ENCODE measurements at places on chromosomes 16 and 17. TPM values are rescaled to one million over a fixed set of nuclear protein-coding genes. Genes with fewer than 3 reads are reported as not detected.
A peak's percentile ranks its signal among the peaks of the same experiment; 100 is the strongest.

ENPP7 gene
- total RNA-seq = 0.48 TPM

ASB16 gene
- total RNA-seq = not detected

HS3ST3A1 gene
- 4.1 TPM for total RNA-seq

CRYBA1 gene
- total RNA-seq = not detected

MCRIP1 gene
- total RNA-seq = 64.0 TPM

RNF227 gene
- 2.6 TPM for total RNA-seq

MPP2 gene
- 5.5 TPM for total RNA-seq

PPY gene
- total RNA-seq = not detected

KRT39 gene
- 2.4 TPM for total RNA-seq

THAP11 gene
- 32.3 TPM for total RNA-seq

CLEC3A gene
- not detected for total RNA-seq

KRTAP4-3 gene
- total RNA-seq = 1.4 TPM

RPL38 gene
- 1,471 TPM for total RNA-seq

GRIN2C gene
- 4.1 TPM for total RNA-seq

GRCh38 chr17:50117202-50118051 is 12.5 kb downstream of the SAMD14 start:
- DNase-seq = peak; percentile 49

DNA sequence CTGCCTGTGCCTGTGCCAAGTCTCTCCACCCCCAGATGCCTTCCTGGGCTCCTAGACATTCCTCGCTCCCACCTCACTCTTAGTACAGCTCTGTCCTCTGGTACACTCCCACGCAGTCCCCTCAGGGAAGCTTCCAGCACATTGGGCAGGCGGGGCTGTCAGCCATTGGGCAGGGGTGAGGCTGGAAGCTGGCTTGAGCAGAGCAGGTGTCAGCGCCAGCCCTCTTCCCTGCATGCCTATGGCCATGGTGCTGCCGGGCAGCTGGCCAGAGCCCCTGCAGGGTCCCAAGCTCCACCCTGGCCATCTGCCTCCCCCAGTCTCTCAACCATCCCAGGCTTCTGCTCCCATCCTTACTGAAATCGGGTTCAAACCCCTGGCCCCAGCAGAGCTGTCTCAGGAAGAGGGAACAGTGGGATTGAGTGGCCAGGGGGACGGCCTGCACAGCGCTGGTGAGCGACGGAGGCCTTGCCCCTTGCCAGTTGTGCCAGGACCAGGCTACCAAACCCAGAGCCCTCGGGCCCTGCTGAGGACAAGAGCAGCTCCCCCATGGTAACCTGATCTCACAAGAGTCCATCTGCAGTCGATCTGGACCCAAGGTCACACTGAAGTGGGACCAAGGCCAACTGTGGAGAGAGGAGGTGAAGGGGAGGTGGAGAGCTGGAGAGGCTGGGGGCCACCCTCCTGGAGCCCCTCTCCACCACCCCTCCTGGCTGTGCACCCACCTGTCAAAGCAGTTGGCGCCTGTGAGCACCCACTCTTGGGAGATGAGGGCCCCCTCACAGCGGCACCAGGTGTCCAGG is 2.4 kb upstream of the B9D1 start:
- no peak for DNase-seq

DNA sequence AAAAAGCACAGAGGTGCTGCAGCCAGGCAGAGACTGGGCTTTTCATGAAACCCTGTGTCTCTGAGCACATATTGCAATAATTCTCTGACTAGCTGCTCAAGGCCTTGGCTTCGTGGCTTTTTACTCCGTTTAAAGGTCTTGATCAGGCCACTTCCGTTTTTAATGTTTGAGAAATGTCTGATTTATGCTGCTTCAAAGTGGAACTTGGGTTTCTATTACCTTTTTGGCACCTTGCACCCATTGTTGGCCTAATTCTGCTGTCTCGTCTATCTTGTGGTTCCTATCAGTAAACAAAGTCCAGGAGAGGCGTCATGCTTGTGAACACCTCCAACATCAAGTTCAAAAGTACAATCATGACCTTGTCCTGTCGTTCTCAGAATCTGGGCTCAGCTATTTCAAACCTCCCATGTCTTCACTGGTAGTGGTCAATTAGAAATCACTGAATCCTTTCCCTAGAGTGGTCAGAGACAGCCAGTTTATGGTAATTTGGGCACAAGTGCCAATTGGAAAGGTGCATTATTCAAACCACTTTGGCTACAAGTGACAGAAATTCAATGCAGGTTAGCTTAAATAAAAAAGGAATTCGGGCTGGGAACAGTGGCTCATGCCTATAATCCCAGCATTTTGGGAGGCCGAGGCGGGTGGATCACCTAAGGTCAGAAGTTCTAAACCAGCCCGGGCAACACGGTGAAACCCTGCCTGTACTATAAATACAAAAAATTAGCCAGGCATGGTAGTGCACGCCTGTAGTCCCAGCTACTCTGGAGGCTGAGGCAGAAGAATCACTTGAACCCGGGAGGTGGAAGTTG is 33.3 kb upstream of the METTL9 start:
- DNase-seq = no peak

DNA sequence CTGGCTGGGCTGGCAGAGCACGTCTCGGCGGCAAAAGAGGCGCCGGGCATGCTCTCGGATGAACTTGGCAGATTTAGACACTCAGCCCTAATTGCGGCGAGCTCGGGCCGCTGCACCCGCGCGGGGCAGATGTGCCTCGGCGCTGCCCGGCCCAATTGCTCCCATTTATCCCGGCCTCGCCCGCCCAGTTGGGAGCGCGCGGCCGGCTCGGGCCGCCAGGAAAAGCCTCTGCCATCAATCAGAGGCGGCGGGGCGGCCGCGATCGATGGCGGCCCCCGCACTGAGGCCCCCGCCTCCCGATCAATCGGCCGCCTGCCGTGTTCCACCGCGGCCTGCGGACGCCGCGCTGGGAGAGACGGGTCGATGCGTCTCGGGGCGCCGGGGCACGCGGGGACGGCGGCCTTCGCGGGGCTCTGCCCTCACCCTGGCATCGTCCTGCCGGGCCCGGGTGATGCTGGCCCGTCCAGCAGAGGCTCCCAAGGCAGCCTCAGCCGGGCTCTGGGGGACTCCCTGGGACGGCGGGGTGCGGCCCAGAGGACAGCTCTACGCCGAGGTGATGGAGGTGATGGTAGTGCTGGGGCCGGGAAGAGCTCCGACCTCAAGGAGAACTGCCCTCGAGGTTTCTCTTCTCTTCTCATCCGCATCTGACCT is 200.9 kb upstream of the N4BP1 start:
- no peak for DNase-seq

GRCh38 chr17:512311-512710 is 159.7 kb upstream of the RPH3AL start:
- DNase-seq = no peak

DNA sequence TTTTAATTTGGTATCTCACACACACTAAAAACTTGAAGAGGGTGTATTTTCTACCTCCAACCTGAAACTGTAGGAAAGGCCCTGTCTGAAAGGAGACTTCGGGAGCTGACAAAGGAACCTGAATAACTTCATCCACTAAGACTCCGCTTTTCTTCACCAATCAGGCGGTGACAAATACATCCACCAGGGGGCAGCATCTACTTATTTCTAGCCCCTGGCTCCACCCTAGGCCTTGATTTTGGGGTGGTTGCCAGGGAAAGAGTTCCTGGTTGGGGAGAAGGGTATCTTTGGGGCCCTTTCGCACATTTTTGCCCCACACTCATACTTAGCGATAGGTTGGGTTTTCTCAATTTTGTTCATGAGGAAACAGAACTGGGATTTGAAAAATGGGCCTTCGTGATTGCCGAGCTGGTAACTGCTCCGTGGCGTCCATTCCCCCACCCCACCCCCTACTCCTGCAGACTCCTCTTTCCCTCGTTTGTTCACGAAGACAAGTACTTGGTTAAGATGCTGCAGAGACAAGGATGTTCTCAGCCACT is 4.8 kb upstream of the ARL4D start:
- DNase-seq = peak; percentile 93

DNA sequence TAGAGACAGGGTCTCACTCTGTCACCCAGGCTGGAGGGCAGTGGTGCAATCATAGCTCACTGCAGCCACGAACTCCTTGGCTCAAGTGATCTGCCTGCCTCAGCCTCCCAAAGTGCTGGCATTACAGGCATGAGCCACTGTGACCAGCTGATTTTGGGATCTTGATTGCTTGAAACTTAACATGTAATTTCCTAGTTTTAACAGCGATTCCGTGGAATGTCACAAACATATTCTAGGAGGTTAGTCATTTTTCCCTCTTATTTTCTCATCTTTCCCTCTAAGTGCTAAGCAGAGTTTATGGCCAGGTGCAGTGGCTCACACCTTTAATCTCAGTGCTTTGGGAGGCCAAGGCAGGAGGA is 123.4 kb upstream of the CACNG3 start:
- DNase-seq = no peak

- no peak for DNase-seq
These were observed 21.2 kb upstream of the VAT1L start for GRCh38 chr16:77767211-77767610.

DNA sequence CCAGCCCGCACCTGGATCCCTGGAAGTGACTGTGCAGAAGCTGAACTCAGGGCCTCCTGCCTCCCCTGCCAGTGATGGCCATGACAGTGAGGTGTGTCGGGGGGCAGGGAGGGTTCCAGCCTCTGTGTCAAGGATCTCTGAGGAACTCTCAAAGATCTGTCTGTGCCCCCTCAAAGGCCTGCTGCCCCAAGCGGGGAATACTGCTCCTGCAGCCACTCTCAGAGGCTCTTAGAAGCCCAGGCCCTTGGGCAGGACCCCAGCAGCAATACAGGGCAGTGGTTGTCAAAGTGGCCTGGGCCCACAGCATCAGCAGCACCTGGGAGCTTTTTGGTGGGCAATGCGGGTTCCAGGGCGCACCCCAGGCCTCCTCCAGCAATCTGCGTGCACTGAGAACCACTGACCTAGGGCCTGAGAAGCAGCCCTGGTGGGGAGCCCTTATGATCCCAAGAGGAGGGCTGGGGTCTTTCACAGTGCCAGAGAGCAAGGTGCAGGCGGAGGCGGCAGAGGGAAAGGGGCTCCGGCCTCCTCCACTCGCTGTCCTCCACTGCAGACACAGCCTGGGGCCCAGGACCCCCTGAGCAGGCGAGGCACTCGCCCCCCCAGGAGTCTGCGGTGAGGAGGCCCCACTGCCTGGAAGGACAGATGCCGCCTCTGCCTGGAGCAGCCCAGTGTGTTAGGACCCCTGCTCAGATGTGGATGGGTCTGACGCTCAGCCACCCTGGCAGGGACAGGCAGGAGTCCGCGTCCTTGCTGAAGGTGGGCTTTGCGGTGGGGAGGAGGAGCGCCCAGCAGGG is 42.1 kb downstream of the ENGASE start:
- DNase-seq = no peak

GRCh38 chr16:73058221-73058615 is 10.3 kb upstream of the ZFHX3 start:
- peak; percentile 54 for DNase-seq

GRCh38 chr17:67672592-67673335 is 45.0 kb upstream of the NOL11 start:
- no peak for DNase-seq

DNA sequence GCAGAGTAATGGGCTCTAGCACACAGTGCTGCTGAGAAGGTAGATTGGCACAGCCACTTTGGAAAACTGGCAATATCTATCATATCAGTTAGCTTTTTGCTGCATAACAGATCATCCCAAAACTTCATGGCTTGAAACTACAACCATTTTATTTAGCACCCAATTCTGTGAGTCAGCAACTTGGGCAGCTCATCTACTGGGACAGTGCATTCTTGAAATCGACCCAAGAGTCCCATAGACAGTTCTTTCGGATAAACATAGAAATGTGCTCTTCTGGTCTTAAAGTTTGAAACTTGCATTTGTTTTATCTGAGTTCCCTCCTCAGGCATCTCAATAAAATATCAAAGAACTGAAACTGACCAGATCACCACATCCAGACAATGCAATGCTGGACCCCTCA is 76.7 kb downstream of the CEP112 start:
- DNase-seq = no peak

DNA sequence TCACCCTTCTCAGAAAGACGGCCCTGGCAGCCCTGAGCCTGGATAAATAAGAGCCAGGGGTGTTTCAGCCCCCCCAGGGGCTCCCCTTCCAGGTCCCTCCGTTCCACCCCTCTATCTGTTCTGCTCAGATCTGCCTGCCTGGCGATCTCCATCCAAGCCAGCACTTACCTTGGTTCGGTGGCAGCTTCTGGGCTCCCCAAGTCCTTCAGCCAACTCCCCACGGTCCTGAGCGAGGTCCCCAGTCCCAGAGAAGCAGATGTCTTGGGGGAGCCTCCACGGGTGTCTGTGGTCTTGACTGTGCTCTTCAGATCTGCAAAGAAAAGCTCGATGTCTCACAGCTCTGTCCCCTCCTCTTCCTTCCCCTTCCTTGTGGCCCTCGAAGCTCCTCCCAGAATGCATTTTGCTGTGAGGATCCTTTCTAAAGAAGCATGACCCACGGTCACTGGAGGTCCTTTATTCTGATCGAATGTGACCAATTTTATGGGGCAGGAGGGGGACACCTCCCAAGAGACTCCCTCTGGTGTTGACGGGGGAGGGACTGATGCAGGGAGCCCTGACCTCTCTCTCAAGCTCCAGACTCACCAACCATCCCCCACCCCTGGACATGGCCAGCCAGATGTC is at the start of gene PIK3R6:
TSS of gene PIK3R6 (minus strand) at position 314 of the 621 bp plus-strand sequence. CDS start 17,880 bp downstream, outside the sequence.
- DNase-seq = no peak

DNA sequence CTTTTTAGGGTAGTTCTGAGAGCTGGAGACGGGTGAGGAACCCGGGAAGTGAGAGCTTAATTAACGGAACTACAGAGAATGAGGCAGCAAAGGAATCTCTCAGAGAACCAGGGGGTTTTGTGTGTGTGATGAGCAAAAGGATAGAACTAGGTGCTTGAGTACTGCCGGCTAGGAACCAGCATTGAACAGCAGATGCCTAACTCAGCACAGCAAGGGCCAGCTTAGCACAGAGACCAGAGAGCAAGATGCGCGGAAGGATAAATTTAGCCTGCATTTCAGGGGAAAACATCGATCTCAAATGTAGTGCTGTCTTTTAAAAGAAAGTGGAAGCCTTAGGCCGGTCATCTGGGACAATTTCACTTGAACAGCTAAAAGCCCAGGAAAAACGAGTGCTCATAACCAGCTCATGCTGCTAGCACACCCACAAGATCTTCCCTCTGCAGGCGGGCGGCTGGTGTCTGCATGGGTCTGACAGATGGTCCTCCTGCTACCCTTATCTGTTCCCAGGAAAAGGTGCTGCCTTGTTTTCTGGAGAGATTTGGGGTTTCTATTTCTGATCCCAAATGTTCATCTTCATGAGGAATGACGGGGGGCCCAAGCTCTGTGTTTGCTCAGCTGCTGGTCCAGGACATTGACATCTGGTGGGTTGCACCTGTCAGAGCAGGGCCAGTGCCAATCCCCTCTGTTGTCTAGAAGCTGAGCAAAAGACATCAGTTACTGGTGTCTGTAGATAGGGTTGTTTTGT is 103.9 kb downstream of the SOCS1 start:
- DNase-seq = no peak

GRCh38 chr16:68236826-68237242 is 907 bp upstream of the ESRP2 start:
- no peak for DNase-seq
